Daoy (cell line): ENCODE measurements at places on chromosomes 2 and 18. TPM values are rescaled to one million over a fixed set of nuclear protein-coding genes. Genes with fewer than 3 reads are reported as not detected.

Gene UGGT1
- 45.1 and 58.9 TPM in 2 replicates for total RNA-seq

Gene CFC1
- total RNA-seq = not detected in 2 replicates

Gene REG3A
- not detected in 2 replicates for total RNA-seq

Gene CACNB4
- total RNA-seq = 0.12 and 0.17 TPM in 2 replicates

Gene CCDC178
- not detected in 2 replicates for total RNA-seq

Gene ARHGEF4
- total RNA-seq = 0.27 and 1.5 TPM in 2 replicates

Gene GALNT3
- total RNA-seq = 4.7 and 9.3 TPM in 2 replicates

Gene CSRNP3
- total RNA-seq = 0.83 and 2.7 TPM in 2 replicates

Gene EPB41L3
- 34.2 and 64.6 TPM in 2 replicates for total RNA-seq

Gene RTP5
- not detected in 2 replicates for total RNA-seq

Gene CAPN14
- 0.11 TPM in 1 of 2 replicates, not detected in the other for total RNA-seq

Gene ALPG
- not detected in 2 replicates for total RNA-seq

Gene TCF23
- total RNA-seq = not detected in 2 replicates

Gene PROKR1
- total RNA-seq = 0.06 TPM in 1 of 2 replicates, not detected in the other

DNA sequence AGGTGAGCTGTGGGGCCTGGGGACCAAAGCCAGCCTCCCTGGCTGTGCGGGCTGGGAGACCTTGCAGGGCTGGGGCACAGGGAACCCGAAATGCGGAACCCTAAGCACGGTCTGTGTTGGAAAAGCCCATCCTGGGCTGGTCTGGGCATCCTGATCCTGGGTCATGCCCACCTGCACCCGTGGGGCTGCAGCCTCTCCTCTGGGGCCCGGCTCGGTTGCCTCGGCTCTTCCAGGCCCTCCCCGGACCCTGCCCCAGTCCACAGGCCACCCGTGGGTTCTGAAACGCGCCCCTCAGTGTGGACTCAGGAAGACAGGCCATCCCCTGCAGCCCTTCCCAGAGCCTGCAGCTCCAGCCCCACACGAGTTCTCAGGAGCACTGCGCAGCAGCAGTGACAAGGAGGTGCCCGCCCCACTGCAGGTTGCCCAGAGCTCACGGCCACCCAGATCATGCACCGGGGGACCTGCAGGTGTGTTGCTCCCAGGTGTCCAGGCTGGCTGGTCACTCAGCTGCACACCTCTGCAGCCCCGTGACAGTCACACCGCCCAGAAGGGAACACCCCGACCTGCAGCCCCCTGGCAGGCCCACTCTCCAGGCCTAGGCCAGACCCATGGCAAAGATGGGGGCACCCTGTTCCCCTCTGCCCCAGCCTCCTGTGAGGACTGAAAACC, 12.2 kb upstream of the NFATC1 start:
- no peak for DNase-seq

DNA sequence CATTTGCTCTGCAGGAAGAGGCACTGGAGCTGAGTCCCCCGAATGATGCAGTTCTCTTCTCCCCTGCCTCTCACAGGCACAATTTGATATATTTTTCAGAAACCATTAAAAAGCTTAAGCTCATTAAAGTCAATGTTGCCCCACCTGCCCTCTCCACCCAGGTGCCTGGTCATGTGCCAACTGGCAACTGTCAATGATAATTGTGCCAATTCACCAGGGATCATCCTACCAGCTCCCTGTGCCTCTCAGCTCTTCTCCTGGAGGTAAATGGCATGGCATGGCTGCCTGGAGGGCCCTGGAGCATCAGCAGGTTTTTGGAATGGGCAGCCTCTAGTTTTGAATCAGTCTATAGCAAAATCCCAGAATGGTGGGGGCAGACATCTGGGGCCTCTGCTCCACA, 279.6 kb upstream of the ID2 start:
- no peak for DNase-seq

DNA sequence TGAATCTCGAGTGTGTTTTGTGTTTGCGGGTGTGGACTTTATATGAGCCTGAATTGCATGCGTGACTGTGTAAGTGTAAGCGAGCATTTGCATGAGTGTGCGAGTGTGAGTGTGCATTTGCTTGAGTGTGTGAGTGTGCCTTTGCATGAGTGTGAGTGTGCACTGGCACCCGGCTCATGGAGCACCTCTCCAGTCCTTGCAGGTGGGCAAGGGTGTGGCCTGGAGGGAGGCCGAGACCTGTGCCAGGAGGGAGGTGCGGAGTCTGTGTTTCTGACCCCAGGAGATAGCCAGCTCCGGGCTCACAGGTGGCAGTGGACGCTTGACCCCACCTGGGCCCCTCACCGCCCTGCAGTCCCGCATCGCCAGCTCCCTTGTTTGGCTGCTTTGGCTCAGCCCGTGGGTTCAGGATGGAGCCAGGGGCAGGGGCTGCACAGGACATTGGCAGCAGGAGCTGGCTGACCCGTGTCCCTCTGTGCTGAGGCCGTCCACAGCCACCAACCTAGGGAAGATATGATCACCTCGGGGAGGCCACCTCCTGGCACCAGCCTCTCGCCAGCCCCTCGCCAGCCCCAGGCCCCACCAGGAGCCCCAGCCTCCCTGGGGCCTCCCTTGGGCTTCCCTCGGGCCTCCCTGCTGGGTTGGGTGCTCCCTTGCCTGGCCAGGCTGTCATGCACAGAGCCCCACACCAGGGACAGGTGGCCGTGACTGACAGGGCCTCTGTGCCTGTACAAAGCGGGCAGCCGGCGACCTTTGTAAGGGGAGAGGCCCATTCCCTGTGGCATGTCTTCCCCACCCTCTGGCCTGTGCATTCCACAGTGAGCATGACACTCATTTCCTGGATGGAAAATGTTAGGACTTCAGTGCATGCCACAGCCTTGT, 81.6 kb downstream of the PTGR3 start:
- no peak for DNase-seq

GRCh38 chr2:186503827-186504606, 18.0 kb downstream of the ZC3H15 start:
- DNase-seq = no peak

DNA sequence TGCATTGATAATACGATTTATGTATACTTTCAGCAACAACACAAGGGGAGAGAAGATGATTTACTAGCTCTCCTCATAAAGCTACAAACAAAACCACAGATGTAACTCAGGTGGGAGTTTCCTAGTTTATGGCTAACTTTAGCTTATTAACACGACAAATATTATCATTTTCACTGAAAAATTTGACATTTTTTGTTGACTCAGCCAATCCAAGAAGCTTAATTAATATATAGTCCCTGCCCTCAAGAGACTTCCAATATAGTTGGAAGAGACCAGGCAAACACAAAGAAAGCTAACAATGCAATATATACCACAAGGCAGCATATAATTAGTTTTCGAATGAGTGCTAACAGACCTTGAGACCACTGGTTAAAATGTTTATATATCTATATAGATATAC, 775 bp downstream of the WDR12 start:
- no peak for DNase-seq

DNA sequence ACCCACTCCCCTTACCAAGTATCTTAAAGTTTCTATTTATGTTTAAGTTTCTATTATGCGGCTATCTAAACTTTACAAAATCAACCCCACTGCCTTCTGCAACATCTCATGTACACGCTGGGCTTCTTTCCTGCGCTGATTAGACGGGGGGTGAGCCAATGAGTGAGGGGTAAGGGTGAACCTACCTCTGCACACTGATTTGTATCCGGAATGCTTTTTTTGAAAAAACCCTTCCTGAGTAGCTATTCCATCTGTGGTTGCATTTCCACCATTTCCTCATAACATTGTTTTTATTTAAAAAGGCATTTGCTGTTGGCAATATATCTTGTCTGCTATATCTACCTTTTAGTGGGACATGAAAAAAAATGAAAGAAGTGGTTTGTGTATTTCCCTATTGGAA, 6.3 kb downstream of the ALPG start:
- DNase-seq = no peak

DNA sequence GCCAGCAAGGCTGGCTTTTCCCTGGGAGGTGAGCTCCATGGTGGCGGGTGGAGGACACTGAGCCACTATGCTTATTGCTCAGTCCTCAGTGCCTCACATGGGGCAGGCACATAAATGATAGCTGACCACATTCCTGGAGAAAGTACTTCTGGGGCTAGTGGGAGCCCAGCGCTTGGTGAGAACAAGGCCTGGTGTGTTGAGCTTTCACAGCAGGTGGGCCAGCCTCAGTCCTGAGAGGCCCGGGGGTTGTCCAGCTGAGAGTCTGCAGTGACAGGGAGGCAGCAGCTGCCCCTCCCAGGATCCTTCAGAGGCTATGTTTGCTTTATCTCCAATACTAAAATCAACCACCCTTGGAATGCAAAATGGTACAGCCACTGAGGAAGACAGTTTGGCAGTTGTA, 217.7 kb downstream of the ZBTB7C start:
- DNase-seq = no peak

DNA sequence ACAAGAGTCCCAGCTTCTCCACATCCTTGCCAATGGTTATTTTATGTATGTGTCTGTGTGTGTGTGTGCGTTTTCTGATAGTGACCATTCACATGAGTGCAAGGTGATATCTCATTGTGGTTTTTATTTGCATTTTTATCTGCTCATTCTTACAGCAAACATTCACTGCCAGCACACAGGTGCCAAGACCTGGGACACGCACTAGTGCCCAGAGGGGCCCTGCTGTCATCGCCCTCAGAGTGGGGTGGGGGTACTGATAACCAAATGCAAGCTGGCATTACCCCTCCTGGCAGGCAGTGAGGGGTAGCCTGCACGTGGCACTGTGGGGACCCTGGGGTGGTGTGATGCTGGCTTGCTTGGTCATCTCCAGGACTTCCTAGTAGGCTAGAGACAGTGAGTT, 285.4 kb downstream of the LPIN1 start:
- DNase-seq = no peak

DNA sequence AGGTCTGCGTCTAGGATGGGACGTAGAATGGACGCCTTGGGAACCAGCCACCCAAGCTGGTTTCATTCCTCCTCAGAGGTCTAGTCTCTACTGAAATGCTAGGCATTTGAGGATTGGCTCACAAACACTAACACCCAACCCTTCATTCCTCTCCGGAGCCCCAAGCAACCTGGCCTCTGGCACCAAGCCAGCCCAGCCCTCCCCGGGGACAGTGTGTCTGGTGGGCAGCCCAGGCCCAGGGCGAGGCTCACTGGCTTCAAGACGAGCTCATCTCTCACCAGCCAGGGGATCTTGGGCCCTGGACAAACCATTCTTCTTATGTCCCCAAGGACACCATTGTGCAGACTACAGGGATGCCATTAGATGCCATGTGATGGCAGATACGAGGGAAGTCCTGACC, 182.5 kb downstream of the CTIF start:
- no peak for DNase-seq

DNA sequence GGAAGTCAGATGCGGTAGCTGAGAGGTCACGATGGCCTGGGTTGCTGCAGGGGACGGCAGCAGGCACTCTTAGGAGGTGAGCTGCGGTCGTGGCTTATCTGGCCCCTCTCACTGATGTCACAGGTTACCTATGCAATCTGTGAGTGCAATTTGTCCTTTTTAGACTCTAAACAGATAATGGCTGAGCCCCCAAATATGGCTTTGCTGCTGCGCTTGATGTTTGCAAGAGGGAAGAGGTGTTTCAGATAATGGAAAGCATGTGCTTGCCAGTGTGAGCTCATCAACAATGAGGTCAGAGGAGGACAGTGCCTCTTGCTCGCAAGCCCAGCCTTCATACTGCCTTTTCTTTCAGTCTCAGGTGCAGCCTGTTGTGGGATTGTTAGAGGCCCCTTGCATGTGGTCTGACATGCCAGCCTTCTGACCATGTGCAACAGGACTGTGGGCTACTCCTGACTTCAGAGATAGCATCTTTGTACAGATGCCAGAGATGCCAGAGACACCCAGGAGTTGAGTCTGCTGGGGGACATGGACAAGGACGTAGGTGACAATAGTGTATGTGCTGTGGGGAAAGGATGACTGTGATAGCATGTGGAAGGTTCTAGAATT, 151.3 kb downstream of the TANC1 start:
- no peak for DNase-seq

DNA sequence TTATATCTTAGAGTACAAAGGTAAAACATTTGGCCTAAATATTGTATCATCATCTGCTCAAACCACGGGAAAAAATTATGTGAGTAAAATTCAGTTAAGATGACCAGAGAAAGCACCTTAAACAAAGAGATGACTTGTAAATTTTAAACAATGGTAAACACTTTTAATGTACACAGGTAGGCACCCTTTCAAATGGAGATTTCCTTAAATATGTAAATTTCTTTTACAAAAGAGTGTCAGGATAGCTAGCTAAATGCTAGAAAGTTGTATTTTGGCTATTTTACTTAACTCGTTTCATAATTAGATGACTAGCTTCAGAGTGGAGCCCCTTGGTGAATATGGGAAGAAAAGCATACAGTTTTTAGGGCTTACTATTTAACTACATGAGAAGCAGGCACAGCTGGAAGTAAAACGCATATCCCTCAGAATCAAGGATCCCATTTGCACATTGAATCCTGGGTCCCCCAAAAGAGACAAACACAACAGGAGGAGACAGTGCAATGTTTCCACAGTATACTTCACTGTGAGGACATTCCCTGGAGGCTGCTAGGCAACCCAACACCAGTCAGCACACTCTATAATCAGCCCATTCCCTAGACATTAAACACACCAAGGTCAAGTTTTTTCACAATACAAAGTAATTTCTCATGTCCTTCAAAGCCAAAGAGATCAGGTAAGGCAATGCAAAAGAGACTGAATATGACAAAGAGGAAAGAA, 1154.4 kb downstream of the DPP10 start:
- DNase-seq = no peak

- DNase-seq = no peak
Measured at GRCh38 chr2:10190737-10191532, 68.4 kb downstream of the RRM2 start.

DNA sequence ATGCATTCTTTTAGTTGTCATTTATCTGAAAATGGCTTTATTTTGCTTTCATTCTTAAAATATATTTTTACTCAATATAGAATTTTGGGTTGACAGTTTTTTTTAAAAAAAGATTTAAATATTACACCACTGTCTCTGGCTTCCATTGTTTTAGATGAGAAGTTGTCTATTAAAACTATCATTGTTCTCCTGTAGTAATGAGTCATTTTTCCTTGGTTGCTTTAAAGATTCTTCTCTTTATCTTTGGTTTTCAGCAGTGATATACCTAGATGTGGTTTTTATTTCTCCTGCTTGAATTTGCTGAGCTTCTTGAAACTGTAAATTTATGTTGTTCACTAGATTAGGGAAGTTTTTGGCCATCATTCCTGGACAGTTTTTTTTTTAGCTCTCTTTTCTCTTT, 26.7 kb upstream of the DLX2 start:
- DNase-seq = no peak

GRCh38 chr2:48946449-48947048, 191.0 kb upstream of the LHCGR start:
- peak; percentile 22 for DNase-seq

- DNase-seq = no peak
Measured at GRCh38 chr2:237159006-237159911, 73.6 kb downstream of the COPS8 start.

DNA sequence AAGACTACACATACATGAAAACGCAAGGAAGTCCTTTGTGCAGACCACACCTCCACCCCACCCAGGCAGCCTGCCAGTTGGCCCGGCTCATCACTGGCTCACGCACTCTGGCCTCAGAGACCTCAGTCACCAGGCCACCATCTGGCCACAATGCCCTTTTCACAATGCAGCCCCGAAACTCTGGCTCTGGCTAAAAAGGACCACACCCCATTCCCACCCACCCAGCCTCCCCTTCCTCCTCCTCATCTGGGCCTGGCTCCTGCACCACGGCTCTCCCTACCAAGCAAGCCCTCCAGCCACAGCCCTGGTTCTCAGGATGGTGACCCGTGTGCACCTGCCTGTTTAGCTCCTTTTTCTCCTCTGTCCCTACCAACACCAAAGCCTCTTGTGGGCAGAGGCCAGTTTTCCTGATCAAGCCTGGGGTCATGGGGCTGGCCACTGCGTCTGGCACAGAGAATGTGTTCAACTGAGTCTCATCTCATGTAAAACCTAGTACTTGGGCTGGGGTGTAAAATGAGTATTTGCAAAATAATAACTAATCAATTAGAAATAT, 7.4 kb downstream of the HDAC4 start:
- no peak for DNase-seq
